Stimulated activated CD8-positive, alpha-beta memory T cell treated with anti-CD3 and anti-CD28 coated beads, Interleukin-4, amount 100 ng/mL, for 1 hour (primary cell): ENCODE measurements at places on chromosomes 13 and 19.

GRCh38 chr13:96539791-96540190, 449.9 kb downstream of the HS6ST3 start:
- no peak for DNase-seq

GRCh38 chr13:21913010-21913409, 242.1 kb downstream of the FGF9 start:
- DNase-seq: no peak

DNA sequence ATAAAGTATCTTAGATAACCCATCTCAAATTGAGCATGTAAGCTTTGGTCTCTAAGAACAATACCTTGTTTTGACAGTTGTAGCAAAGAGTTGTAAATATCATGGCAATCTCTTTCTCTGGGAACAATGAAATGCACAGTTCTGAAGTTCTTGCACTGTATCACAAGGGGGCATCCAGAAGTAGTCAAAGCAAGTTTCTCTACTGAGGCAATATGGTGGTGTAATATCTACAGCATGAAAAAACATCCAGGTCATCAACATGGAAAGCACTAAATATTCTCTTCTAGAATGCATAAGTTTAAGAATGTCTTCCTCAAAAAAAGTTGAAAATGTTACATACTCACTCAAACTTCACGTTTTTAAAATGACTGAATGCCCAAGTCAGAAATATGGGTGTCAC, 19.6 kb downstream of the MTMR6 start:
- no peak for DNase-seq

DNA sequence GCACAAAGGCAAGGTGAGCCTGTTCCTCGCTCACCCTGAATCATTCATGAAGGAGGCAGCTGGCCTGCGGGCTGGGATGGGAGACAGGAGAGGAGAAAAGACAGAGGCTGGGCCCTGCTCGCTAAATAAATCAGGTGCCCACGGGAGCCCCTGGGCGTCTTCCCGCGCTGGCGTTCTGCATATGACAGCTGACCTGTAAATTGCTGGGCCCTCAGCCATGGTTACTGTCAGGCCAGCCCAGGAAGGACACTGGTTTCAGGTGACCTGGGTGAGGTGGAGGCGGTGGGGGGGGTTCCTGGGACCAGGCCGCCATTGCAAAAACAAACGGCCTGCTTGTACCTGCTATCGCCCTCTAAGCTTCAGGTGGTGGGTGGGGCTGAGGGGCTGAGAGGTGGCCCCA, 3.4 kb upstream of the PTBP1 start:
- DNase-seq: no peak
